ENCODE measurements at places on chromosomes 5 and 9.

DNA sequence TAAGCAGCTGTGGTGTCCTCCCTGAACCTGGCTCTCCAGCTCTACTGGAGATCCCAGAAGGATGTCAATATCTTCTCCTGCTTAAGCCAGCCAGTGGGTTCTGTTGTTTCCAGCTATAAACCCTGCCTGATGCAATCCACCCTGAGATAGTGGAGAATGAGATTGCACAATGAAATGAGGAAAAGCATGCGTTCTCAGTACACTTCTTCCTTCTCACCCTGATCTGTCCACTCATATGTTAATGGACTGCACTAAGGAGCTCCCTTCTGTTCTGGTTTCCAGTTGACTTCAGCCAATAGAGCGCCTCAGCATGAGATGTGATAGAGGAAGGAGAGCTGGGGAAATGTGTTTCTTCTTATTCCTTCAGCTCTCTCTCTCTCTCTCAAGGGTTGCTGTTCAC lies 40.0 kb upstream of the CDH6 start:
- no peak for DNase-seq

GRCh38 chr9:36831381-36832161 lies 202.5 kb downstream of the PAX5 start:
- no peak for DNase-seq

- no peak for DNase-seq
Measured at GRCh38 chr5:91898898-91899297, 515.8 kb upstream of the ARRDC3 start.

- no peak for DNase-seq
Measured at GRCh38 chr5:1171340-1171941, 30.0 kb upstream of the SLC6A19 start.

DNA sequence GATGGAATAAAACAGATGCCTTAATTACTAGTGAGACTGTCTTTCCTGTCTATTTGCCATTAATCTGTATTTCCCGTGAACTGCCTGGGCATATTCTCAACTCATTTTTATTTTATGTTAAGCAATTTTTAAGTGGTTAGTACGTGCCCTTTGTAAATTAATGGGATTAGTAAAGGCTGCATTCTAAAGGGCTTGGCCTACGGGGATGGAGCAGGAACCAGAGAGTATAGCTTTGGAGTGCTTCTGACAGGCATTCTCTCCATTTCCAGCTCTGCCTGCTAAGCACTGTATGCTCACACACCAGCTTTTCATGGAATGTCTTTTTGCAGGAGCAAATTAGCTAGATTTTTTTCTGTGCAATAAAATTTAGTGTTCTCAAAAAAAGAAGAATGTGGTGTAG lies 241.2 kb downstream of the MCTP1 start:
- DNase-seq, result no peak

GRCh38 chr5:78811121-78811817 lies 162.7 kb upstream of the LHFPL2 start:
- peak; percentile 71 for DNase-seq

- no peak for DNase-seq
Measured at GRCh38 chr5:95784514-95785302, 37.8 kb downstream of the GLRX start.

- no peak for DNase-seq
Measured at GRCh38 chr9:89000371-89000781, 9.1 kb downstream of the S1PR3 start.

- DNase-seq, result no peak
Measured at GRCh38 chr5:140595538-140596300, 31.1 kb downstream of the SLC35A4 start.

DNA sequence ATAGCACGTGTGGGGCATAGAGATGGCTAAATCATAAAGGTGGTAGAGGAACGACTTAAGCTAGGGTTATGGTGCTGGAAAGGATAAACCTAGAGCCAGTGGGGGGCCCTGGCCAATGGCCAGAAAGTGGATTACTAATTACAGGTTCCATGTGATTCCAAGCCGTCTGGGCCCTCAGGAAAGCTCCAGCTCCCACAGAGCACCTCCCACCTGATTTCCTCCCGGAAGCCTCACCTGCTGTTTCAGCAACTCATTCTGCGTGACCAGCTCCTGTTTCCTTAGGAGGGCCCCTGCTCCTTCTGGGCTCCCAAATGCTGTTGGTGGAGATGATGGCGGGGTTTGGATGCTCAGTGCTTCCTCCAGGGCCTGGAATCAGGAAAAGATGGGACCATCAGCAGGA lies 16.2 kb downstream of the GPX3 start:
- DNase-seq, result no peak

GRCh38 chr5:132114150-132115121 lies 40.8 kb downstream of the CSF2 start:
- DNase-seq, result no peak

GRCh38 chr9:136171009-136171800 lies 33.7 kb downstream of the LHX3 start:
- DNase-seq, result no peak

- DNase-seq, result no peak
Measured at GRCh38 chr5:37721447-37721871, 118.4 kb downstream of the GDNF start.

DNA sequence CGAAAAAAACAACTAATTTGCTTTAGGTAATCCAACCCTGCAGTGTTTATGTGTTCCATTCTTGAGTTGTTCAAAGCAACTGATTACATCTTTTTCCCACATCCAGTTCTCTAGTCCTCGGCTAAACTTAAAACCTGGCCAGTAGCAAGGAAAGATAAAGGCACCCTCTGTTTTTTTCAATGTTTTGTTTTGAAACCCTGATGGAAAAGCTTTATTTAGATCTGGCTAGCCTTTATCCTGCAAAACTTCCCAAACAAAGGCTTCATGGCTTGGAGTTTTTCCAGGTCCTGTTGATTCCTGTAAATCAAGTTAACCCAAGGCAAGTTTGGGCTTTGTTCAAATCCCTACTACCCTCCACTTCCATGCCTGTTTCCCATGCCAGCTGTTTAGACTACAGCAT lies 105.1 kb downstream of the CEMIP2 start:
- DNase-seq, result no peak

- DNase-seq, result no peak
Measured at GRCh38 chr9:97874624-97875023, 21.6 kb downstream of the FOXE1 start.

- DNase-seq, result no peak
Measured at GRCh38 chr9:23822261-23823169, 3.5 kb downstream of the ELAVL2 start.

All from fibroblast of skin of left quadriceps (primary cell).